NCI-H1417 (cell line): ENCODE measurements at places on chromosomes 6 and 20.

DNA sequence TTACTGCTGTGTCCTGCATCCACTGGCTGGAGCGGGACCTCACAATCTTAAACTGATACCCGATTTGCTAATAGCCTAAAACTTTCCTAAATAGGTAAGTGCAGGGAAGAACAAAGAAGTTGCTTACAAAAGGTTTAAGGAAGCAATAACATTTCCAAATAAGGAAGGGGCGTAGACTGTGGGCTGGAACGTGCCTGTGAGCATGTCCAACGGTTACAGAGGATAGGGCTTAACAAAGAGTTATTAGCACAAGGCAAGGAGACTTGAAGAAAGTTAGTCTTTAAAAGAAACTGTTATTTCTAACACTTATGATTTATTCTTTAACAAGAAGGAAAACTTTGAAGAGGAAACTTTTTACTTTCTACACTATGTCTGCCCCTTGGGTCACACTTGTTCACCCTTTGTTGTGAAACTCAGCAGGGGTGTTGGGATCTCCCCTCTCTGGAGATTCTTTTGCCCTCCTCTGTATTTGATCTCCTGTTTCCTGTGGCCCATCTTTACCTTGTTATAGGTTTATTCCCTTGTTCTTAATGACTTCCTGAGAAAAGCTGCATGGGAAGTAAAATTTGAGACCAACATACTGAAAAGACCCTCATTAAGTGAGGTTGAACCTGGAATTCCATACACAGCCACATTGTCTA is 28.7 kb downstream of the KAT14 start:
- no peak for DNase-seq

- DNase-seq, result no peak
Measured at GRCh38 chr6:34115403-34115795, 30.5 kb downstream of the GRM4 start.

DNA sequence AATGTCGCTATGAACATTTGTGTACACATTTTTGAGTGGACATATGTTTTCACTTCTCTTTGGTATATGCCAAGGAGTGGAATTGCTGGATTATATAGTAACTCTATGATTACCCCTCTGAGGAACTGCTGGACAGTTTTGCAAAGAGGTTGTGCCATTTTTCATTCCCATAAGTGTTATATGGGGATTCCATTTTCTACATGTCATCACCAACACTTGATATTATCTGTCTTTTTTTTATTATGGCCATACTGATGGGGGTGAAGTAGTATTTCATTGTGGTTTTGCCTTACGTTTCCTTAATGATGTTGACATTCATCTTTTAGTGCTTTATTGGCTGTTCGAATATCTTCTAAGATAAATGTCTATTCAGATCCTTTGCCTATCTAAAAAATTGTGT is 171.8 kb upstream of the LAMA2 start:
- DNase-seq, result no peak

DNA sequence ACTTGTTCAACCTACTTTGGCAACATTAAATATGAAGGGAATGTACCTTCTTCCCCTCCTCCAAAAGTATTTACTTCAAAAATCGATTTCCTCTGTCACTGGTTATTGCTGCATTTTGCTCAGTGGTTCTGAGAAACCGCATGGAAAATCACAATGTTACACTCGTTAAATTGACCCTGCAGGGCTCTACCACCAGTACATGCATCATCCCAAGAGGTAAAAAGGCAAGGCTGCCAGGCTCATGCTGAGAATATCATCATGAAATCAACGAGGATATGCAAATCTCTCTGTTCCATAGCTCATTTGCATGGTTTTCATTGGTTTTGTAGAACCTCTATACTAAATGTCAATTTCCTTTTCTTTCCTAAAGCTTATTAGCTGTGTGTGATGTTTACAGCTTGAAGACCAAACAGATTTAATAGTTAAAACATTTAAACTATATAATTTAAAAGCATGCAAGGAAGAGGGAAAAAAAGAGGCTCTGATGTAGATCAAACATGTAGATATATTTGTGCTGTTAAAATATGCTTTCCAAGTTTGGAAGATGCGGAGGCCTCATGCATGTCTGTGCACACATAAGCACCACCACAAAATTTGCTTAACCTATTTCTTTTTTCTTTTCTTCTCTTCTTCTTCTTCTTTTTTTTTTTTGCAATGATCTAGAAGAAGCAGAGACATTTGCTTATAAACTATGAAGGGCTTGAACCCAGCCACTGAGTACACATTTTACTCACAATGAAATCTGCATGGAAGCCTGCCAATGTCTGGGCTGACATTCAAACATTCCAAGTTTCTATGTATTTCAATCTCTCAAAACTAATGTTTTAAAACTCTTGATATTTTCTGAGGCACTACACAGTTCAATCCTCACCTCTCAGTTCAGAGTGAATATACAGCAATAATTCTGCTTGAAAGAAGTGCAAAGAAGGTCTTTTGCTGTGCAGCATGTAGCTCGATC is 194.0 kb downstream of the GMPR start:
- DNase-seq, result no peak

GRCh38 chr6:89353118-89353556 is 615 bp upstream of the UBE2J1 start:
- no peak for DNase-seq

DNA sequence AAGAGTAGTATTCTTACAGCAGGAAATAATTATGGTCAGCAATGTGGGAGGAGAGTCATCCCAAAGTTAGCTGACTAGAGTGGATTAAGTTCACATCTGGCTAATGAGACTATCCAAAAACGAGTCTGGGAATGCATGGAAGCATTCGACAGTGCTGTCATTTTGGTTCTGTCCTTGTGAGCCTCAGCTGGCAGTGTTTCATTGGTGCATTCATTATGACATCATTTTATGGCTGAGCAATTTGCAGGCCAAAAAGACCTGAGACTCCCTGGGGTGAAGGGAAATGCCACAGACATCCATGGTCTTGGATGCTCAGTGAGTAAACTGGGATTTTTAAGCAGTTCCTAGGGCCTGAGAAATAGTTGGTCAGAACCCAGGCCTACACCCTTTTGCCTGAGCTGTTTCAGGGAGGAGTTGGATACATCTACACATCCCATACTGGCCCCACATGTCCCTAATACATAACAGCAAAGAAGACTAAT is 196.4 kb upstream of the CCN2 start:
- DNase-seq, result no peak

DNA sequence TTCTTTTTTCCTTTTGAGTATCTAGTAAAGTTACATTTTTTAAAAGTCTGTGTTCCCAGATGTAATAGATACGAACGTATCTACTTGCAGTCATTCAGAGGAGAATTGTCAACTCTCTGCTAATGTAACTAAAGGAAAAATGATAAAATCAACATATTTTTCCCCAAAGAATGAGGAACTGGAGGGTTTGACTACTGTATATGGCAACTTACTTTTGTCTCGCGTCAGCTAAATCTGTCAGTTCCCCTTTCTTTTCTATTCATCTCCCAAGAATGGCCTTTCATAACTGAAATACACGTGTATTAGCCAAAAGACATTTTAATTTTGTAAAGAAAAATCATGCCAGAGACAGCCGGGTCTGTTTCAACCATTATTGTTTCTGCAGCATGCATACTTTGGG is 5.4 kb downstream of the EYA2 start:
- DNase-seq, result no peak

DNA sequence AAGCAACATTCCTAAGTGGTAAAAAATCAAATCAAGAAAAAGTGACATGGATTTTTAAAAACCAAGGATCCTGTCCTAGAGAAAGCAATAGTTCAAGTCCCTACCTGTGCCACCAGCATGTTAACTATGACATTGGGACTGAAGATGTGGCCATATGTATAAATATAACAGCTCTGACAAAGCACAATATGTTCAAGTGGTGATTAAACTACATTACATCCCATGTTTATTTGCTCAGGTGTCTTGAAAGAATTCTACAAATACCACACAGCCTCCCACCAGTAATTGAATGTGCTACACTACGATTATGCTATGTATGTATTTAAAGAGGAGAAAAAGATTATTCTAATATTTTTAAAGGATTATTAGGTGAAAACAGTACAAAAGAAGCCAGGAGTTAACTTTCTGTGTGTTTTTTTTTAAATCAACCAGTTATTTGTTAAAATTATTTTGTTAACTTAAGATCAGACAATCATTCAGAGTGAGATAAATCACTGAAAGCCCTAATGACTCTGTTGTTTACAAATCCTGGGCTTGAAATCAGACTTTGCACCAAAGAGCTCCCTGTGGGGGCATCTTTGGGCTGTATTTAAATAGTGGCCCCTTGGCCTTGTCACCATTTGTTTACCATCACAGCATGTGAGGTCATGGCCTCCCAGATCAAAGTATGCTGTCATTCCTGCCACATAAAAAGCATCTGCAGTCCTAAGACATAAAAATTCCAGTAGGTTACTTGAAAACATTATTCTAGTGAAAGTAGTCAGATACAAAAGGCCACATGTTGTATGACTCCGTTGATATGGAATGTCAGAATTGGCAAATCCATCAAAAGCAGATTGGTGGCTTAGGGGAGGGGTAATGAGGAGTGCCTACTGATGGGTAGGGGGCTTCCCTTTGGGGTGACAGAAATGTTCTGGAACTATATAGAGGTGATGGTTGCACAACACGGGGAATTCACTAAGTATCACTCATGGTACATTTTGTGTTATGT is 17.1 kb downstream of the TTLL2 start:
- peak; percentile 80 for DNase-seq

- peak; percentile 96 for DNase-seq
Measured at GRCh38 chr20:42309050-42309449, 690.9 kb upstream of the CHD6 start.

- peak; percentile 40 for DNase-seq
Measured at GRCh38 chr6:154448448-154449096, 61.9 kb downstream of the CNKSR3 start.

GRCh38 chr6:81767163-81767891 is 14.8 kb upstream of the TENT5A start:
- DNase-seq, result no peak

DNA sequence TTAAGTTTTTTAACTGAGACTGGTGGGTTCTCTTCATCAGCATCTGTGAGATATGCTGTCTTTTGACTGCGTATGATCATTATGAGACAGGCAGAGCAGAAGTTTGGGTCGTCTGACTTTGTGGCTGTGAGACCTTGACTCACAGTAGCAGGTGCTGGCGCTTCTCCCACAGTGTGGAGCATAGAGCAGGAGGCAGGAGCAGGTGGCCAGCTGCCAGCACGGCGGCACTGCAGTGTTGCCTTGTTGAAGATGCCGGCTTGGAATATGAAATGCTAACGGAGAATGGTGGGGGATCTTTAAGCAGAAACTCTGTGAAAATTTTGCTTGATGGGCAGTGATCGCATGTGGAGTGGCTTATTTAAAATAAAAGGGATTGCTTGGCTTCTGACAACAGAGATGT is 105.0 kb downstream of the TIAM2 start:
- DNase-seq, result no peak

GRCh38 chr20:40635971-40636370 is 53.1 kb downstream of the MAFB start:
- DNase-seq, result no peak

DNA sequence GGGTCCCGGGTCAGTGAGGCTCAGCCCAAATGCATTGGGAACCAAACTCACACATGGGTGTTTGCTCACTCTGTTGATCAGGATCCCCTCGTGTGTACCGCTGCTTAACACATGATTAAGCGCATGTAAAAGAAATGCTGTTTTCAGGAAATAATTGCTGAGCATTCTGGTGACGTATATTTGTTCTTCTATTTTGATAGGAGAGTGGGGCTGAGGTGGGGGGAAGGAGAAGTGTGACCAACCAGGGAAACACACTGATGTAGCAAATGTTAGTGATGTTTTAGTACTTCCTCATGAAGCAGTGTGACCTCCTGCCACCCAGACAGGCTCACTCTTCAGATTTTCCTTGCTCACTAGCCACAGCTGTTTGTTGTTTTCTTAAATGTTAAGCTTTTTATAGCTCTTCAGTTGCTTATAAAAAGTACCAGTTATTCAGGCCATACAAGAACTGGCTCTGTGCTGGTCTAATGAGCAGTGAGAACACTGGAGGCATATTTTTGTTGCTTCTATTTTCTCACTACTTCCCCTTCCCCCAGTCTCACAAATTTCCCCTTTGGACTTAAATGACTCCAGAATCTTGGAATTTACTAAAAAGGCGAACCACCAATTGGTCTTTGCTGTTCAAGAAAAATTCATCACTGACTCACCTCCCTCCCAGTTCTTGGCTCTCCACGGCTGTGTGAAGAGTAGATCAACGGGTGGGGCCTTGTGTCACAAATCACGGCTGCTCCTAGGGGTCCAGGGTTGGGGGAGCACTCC is 79.2 kb upstream of the BACH2 start:
- DNase-seq, result no peak

DNA sequence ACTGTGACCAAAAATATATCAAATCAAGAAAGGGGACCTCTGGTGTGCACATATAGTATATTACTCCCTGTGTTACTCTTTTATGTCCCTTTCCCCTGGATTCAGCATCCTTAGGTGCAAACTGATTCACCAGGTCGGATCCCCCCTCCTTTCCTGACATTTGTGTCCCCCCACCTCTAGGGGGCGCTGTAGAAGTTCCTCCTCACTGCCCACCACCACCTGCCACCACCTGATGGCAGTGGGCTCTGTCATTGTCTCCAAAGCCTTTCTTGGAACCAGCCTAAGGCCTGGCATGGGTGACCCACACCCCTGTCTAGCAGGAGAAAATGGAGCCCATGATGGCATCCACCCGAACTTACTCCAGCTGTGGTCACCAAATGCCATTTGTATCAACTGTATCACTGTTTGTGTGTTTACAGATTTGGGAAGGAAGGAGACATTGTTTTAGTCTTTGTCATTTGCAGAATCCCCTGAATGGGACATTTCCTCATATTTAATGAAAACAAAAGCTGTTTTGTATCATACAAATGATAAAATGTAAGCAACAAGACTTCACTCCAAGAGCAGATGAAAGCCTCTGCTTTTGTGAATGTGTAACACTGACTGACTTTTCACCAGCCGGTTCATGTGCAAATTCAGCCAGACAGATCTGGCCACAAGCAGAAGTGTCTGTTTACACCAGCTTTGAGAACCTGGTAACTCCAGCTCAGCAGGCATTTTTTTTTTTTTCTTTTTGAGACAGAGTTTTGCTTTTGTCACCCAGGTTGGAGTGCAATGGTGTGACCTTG is 66.2 kb downstream of the ARMC2 start:
- DNase-seq, result no peak

- no peak for DNase-seq
Measured at GRCh38 chr6:34206726-34207125, 29.9 kb upstream of the HMGA1 start.

GRCh38 chr6:153023977-153024708 is 21.6 kb upstream of the MTRF1L start:
- DNase-seq, result peak; percentile 67

- DNase-seq, result no peak
Measured at GRCh38 chr6:48835421-48835958, 627.6 kb downstream of the MMUT start.

DNA sequence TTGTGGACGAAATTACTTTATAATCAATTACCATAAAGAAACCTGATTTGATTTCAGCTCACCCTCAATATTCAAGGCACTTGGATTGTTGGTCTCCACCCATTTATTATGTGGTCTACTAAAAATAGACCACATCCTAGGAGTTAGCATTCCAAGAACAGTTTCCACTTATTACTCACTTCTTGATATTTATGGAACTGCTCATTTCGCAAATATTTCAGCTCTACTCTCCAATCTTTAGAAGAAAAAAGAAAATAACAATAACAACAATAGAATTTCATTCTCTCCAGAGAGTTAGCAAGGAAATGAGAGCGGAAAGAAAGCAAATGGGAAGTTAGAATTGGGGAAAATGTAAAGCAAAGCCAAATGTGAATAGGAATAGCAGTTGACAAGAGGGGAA is 26.2 kb upstream of the HDAC2 start:
- no peak for DNase-seq

- no peak for DNase-seq
Measured at GRCh38 chr6:72579865-72580264, 42.0 kb upstream of the KCNQ5 start.
